Smooth muscle cell of trachea (primary cell): ENCODE measurements at places on chromosomes 1 and 21. TPM values are rescaled to one million over a fixed set of nuclear protein-coding genes. Genes with fewer than 3 reads are reported as not detected.

Gene MYOG
- not detected in 2 replicates for total RNA-seq

Gene MUTYH
- total RNA-seq, result 16.7 and 22.3 TPM in 2 replicates

Gene JAM2
- 1.5 and 2.6 TPM in 2 replicates for total RNA-seq

Gene ELAPOR1
- total RNA-seq, result 0.15 and 0.33 TPM in 2 replicates

Gene FAM3B
- not detected in 2 replicates for total RNA-seq

Gene MYBPH
- 0.15 and 2.2 TPM in 2 replicates for total RNA-seq

Gene PTPN22
- total RNA-seq, result 1.2 and 1.3 TPM in 2 replicates

Gene ELOVL1
- total RNA-seq, result 38.7 and 56.4 TPM in 2 replicates

Gene OR2L5
- total RNA-seq, result not detected in 2 replicates

Gene OR2M3
- total RNA-seq, result not detected in 2 replicates

Gene DSCAM
- under 0.01 TPM in 1 of 2 replicates, not detected in the other for total RNA-seq

Gene HAPLN2
- not detected in 2 replicates for total RNA-seq

Gene TTLL7
- total RNA-seq, result 18.7 and 31.6 TPM in 2 replicates

Gene KRTAP15-1
- total RNA-seq, result not detected in 2 replicates

Gene HIVEP3
- total RNA-seq, result 0.17 and 0.29 TPM in 2 replicates

Gene THAP3
- 25.5 and 32.7 TPM in 2 replicates for total RNA-seq

Gene ATP6V1G3
- not detected in 2 replicates for total RNA-seq

Gene RNF186
- total RNA-seq, result not detected in 2 replicates

Gene B3GALT2
- 0.15 and 0.17 TPM in 2 replicates for total RNA-seq

Gene CRABP2
- total RNA-seq, result 248 and 256 TPM in 2 replicates

Gene NPHS2
- total RNA-seq, result not detected in 2 replicates

Gene EXTL1
- 0.29 and 0.83 TPM in 2 replicates for total RNA-seq

Gene SPATA21
- total RNA-seq, result 0.17 TPM in 1 of 2 replicates, not detected in the other

Gene SPATA1
- 0.44 and 1.3 TPM in 2 replicates for total RNA-seq

Gene FAM72D
- under 0.01 and 1.3 TPM in 2 replicates for total RNA-seq

Gene NTNG1
- 5.0 and 11.6 TPM in 2 replicates for total RNA-seq

Gene NR1I3
- total RNA-seq, result not detected in 2 replicates

Gene UBIAD1
- total RNA-seq, result 8.4 and 10.0 TPM in 2 replicates

Gene PCSK9
- total RNA-seq, result 0.50 and 0.87 TPM in 2 replicates

Gene ADAMTS5
- 8.3 and 9.3 TPM in 2 replicates for total RNA-seq

Gene OR10Z1
- total RNA-seq, result not detected in 2 replicates

Gene KCND3
- under 0.01 TPM in 2 replicates for total RNA-seq

Gene UTS2
- not detected in 2 replicates for total RNA-seq

Gene FAM151A
- not detected in 2 replicates for total RNA-seq

Gene ANGPTL1
- 1.8 and 8.1 TPM in 2 replicates for total RNA-seq

Gene GJC2
- 14.4 and 14.8 TPM in 2 replicates for total RNA-seq

Gene SMIM1
- 2.8 and 8.1 TPM in 2 replicates for total RNA-seq

Gene FAM167B
- total RNA-seq, result 0.29 and 0.66 TPM in 2 replicates

Gene GREM2
- total RNA-seq, result 5.5 and 7.7 TPM in 2 replicates

Gene IFFO2
- total RNA-seq, result 5.5 and 7.8 TPM in 2 replicates

Gene RCSD1
- 0.17 and 0.87 TPM in 2 replicates for total RNA-seq

Gene COL16A1
- 80.1 and 116 TPM in 2 replicates for total RNA-seq

Gene CSMD2
- 2.2 and 5.0 TPM in 2 replicates for total RNA-seq

Gene RGSL1
- not detected in 2 replicates for total RNA-seq
